ENCODE measurements at places on chromosomes 13 and 19.
A peak's percentile ranks its signal among the peaks of the same experiment; 100 is the strongest.

DNA sequence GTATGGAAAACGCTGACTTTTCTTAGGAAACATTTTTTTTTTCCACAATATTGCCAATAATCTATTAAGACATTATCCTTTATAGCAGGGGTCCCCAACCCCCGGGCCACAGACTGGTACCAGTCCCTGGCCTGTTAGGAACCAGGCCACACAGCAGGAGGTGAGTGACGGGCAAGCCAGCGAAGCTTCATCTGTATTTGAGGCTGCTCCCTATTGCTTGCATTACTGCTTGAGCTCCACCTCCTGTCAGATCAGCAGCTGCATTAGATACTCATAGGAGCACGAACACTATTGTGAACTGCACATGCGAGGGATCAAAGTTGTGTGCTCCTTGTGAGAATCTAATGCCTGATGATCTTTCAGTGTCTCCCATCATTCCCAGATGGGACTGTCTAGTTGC is 793.7 kb downstream of the SLITRK5 start:
- no peak for DNase-seq

DNA sequence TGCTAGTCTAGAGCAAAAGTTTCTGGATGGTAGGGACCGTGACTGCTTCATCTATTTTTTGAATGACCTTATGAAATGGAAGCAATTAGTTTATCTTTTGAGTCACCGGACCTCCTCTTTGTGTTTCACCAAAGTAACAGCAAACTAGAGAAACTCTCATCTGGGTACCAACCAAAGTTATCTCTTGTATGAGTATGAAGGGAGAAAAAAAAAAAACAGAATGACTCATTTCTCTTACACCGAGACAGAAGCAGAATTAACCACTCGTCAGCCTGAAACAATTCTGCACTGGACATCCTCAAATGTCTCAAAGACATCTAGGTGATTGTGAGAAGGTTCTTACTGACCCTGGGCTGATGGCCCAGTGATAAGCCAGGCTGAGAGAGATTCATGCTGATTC is 18.3 kb downstream of the ZNF100 start:
- DNase-seq: no peak

DNA sequence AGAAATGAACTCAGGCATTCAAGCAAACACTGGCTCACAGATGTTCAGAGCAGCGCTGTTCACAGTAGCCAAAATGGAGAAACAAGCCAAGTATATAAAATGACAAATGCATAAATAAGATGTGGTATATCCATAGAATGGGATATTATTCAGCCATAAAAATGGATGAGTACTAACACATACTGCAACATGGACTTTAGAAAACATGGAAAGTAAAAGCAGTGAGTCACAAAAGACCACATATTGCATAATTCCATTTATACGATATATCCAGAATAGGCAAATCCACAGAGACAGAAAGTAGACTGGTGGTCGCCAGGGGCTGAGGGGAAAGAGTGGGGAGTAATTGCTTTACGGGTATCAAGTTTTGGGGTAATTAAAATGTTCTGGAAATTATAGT is 6.6 kb downstream of the ZNF837 start:
- no peak for DNase-seq

DNA sequence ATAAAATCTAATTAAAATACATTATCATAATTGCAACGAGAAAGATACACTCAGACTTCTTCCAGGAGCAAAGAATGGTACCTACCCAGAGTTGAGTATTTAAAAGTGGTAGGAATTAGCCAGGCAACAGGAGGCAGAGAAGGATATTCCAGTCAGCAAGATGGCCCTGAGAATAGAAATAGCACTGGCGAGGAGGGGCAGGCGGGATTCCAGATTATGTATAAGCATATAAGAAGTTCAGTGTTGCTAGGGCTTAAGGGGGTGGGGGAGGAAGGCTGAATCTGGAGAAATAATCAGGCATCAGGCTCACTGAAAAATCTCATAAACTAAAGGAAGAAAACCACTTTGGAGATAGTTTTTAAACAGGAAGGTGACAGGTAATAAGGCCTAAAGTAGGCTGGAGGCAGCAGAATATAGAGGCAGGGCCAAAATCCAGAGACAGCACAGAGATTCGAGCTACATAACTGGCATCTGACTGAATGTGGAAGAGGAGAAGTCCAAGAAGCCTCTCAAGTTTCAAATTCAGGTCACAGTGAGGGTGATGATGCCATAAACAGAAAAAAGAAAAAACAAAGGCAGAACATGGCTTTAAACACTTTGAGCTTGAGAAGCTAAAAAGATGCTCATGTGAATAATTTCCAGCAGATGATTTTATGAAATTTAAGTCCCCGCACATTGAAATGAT is 7.5 kb downstream of the KPNA3 start:
- no peak for DNase-seq

GRCh38 chr13:30318026-30318425 is 10.7 kb upstream of the KATNAL1 start:
- no peak for DNase-seq

GRCh38 chr13:23790577-23791170 is 98.5 kb downstream of the MIPEP start:
- no peak for DNase-seq

- no peak for DNase-seq
Measured at GRCh38 chr13:27712421-27712820, 79.9 kb upstream of the GSX1 start.

DNA sequence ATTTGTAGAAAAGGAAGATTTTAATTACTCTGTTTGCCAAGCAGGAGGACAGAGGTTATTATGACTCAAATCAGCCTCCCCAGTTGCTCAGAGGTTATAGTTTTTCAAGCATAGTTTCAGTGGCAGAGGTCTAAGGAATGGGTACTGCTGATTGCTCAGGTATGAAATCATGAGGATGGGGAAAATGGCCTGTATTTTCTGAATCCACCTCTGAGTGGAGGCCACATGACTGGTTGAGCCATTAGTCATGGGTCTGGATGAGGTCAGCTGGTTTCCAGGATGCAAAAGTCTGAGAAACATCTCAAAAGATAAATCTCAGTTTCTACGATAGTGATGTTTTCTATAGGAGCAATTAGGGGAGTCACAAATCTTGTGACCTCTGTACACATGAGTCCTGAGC is 62.8 kb upstream of the CEACAM8 start:
- DNase-seq: no peak

- no peak for DNase-seq
Measured at GRCh38 chr13:50670847-50671496, 172.5 kb downstream of the DLEU7 start.

GRCh38 chr13:30882026-30882850 is 23.8 kb upstream of the MEDAG start:
- DNase-seq: no peak

- no peak for DNase-seq
Measured at GRCh38 chr19:5867201-5868136, 2.9 kb downstream of the FUT5 start.

- DNase-seq: no peak
Measured at GRCh38 chr19:44517146-44517545, 12.3 kb downstream of the CEACAM20 start.

- DNase-seq: no peak
Measured at GRCh38 chr19:7575434-7576040, 20.1 kb upstream of the CAMSAP3 start.

- DNase-seq: no peak
Measured at GRCh38 chr13:82962397-82962796, 919.9 kb downstream of the SLITRK1 start.

GRCh38 chr19:49524812-49525455 is 2.9 kb upstream of the RCN3 start:
- DNase-seq: no peak

- no peak for DNase-seq
Measured at GRCh38 chr13:30957258-30957943, 24.9 kb downstream of the TEX26 start.

DNA sequence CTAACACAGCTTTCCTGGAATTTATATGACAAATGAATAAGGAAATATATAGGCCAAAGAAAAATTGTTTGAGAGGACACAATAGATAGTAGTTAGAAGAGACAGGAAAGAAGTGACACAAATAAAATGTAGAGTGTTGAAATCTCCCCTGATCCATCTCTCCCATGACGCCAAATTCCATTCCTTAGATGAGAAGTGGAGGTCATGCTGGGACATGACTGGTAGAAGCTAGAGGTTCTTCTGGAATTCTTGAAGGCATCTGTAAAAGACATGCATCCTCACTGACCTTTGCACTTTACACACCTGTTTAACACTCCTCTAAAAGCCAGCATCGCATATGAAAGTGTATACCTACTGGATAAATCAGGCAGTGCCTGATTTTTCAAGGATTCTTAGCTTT is 67.8 kb downstream of the DGKH start:
- DNase-seq: no peak

DNA sequence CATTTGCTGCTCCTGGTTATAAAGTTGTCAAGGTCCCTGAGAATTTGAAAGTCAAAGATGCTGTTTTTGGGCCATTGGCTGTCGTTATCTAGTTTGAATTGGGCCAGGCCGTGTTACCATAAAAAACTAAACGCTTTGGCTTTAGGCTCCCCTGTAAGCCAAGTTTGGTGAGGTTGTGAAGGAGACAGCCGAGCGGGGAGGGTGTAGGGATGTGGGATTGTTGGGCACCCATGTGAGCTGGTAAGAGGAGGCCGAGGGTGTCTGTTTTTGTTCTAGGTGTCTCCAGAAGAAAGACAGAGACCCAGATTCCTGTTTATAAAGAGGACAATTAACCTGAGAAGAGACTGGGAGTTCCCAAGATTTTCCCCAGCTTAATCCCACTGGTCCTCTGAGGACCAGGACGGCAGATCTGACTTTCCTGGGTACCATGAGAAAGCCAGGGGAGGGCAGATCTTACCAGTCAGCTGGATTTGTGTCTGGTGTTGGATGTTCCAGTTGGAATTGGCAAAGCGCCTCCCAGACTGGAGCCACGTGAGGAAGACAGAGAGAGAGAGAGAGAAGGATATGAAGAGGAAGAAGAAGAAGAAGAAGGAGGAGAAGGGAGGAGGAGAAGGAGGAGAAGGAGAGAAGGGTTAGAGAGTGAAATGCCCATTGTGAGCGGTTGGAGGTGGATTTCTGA is 25.1 kb downstream of the TMEM255B start:
- DNase-seq: no peak

DNA sequence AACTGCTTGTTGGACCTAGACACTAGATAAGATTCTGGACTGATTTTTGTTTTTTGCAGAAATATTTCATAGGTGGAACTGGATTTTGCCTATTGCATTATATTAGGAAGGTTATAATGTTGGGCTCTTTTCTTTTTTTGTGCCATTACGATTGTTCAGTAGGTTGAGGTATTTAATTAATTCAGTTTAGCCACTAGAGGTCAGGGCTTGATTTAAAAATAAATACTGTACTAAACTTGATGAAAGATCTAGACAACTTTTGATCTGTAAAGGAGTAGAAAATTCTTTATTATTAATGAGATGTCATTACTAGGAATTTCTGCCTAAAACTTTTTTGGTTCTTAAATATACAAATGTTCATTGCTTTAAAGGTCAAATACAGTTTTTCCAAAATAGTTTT is 15.2 kb upstream of the SUPT20H start:
- DNase-seq: no peak

DNA sequence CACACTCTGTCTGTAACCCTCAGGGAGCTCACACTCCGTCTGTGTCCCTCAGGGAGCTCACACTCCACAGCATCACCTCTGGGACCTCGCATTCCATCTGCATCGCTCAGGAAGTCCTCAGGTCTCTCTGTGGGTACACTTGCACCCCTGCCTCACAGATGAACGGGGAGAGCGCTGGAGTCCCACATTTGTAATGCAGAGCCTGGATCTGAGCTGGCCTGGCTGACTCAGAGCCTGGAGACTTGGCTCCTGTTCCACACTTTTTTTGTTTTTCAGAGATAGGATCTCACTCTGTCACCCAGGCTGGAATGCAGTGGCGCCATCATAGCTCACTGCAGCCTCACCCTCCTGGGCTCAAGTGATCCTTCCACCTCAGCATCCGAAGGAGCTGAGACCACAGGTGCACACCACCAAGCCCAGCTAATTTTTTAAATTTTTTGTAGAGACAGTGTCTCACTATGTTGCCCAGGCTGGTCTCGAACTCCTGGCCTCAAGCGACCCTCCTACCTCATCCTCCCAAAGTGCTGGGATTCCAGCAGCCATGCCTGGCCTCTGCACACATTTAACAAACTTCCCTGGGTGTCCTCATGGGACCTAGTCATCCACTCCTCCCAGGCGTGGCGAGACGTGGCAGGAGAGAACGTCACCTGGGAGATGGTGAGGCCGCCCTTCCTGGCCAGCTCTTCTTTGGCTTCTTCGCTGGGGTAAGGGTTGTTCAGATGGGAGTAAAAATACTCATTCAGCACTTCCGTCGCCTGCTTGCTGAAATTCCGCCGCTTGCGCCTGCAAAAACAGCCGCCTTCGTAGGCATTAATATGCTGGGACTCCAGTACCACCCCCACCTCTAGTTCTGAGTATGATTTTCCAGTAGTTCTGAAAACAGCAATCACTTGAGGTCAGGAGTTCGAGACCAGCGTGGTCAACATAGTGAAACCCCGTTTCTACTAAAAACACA is 31.0 kb downstream of the CILP2 start:
- no peak for DNase-seq

DNA sequence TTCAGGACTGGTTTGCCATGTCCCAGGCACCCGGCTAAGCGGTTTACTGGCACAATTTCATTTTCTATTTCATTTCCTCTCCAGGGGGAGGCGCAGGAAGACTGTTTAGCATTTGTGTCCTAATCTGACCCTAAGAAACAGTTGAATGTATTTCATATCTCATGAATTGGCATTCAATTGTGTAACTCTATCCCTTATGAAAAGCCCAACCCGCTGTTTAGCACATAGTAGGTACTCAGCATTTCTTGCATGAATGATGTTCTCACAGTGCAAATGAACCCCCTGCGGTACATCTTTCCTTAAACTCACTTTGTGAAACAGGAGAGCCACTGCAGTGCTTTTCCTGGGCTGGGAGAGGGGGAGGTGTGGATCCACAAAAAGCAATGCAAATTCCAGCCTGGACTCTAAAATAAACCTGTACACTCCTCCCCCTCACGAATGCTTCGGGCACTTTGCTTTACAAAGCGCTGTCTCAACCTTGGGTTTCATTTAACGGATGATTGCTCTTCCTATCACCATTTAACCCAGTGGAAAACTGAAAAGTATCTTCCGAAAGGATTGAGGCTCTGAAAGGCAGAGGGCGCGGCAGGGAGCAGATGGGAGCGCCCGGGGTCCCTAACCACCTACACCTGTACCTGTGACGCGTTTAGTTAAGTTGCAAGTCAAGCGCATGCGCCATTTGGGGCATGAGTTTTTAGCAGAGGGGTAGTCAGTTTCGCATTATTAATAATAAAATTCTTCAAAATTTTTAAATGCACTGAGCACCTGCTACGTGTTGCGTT is 1.2 kb upstream of the EEF2 start:
- DNase-seq: peak; percentile 81

GRCh38 chr13:98273824-98274742 is 97.0 kb upstream of the RNF113B start:
- peak; percentile 67 for DNase-seq

GRCh38 chr13:53121131-53121773 is 92.6 kb downstream of the OLFM4 start:
- DNase-seq: no peak

GRCh38 chr13:108313382-108313781 is 43.9 kb downstream of the TNFSF13B start:
- DNase-seq: no peak

GRCh38 chr19:1459479-1459878 is 9.6 kb downstream of the APC2 start:
- no peak for DNase-seq

- no peak for DNase-seq
Measured at GRCh38 chr13:39565036-39565949, 37.7 kb downstream of the LHFPL6 start.

GRCh38 chr19:8686549-8686948 is 12.0 kb downstream of the ACTL9 start:
- DNase-seq: no peak
